ENCODE measurements at places on chromosomes 16 and 17. TPM values are rescaled to one million over a fixed set of nuclear protein-coding genes. Genes with fewer than 3 reads are reported as not detected.
A peak's percentile ranks its signal among the peaks of the same experiment; 100 is the strongest.

The PYY gene
- polyA plus RNA-seq: 0.19 TPM

The SEZ6L2 gene
- polyA plus RNA-seq: 10.1 TPM

The TMEM231 gene
- polyA plus RNA-seq: 19.8 TPM

DNA sequence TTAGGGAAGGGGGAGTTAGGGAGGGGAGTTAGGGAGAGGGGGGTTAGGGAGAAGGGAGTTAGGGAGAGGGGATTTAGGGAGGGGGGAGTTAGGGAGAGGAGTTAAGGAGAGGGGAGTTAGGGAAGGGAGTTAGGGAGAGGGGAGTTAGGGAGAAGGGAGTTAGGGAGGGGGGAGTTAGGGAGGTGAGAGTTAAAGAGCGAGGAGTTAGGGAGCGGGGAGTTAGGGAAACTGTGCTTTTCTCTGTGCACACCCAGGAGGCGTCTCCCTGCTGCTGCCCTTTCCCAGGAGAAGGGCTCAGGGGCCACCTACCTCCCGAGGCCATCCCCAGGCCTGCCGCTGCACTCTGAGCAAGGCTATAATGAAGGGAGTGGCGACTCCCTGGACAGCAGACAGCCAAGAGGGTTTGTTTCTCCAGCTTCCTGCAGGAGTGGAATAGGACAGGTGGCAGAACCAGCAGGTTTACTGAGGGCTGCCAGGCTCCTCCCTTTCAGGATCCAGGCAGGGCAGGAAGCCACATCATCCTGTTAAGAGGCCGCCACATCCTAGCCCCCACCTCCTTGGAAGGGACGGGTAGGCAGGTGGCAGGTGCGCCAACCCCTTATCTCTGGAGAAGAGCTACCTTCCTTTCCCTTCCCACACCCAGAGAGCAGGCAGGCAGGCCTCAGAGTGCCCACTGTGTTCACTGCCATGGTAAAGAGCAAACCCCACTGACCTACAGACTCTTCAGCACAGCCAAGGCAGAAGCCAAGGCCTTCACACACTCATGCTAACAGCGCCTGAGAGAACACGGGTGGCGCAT lies 4.3 kb downstream of the CANT1 start:
- no peak for DNase-seq

DNA sequence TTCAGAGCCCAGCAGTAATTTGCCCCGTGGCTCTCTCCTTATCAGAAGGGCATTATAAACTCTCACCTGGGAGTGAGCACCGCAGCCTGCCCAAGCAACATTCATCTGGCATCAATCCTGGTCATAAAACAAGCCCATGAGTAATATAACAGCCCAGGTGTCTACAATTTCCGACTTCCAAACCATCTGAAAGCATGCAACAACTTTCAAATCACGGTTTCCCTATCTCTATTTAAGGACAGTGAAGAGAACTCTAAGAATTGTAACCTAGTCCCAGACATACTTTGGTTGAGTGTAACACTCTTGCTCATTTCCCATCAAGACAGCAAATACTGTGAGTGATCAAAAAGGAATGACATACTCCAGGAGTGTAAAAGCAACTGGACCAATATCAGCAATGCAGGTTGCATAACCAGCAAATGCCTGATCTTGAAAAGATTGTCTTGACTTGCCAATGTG lies 487.4 kb upstream of the SOX9 start:
- no peak for DNase-seq

GRCh38 chr17:35163886-35164285 lies 16.3 kb downstream of the UNC45B start:
- DNase-seq: no peak

DNA sequence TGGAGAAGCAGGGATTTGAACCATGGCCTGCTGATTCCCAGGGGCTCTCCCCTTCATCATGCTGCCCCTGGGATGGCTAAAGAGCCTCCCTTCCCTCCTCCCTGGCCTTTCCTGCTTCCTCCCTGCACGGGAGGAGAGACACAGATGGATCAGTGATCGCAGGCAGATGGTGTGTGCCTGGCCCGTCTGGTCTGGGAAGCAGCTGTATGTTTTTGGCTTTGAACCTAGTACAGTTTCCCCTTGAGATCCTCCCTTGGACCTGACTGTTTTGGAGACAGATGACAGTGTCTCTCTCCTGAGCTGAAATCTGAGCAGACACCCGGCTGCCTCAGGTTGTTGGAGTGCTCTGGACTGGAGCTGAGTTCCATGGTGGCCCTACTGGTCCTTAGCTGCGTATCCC lies 29.0 kb upstream of the ATP2C2 start:
- DNase-seq: no peak

DNA sequence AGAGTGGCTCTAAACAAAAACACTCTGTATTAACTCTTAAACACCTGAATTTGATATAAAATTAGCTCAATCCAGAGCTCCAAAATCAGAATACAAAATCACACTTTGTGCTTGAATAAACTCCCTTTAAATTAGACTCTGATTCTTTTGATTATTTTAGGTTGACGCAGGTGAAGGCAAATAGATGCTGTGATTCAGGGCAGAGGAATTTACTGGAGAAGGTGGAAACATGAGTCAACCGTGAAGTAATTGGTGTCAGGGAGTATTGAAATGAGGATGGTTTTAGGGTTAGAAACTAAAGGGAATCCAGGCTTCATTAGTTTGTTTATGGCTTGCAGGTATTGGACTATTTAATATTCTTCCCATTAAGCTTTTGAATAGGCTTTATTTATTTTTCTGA lies 37.1 kb upstream of the TEKT1 start:
- peak; percentile 28 for DNase-seq

GRCh38 chr16:80014241-80014939 lies 413.9 kb upstream of the MAF start:
- no peak for DNase-seq
